Calu3 (cell line): ENCODE measurements at places on chromosomes 3 and 15. TPM values are rescaled to one million over a fixed set of nuclear protein-coding genes. Genes with fewer than 3 reads are reported as not detected.

DNA sequence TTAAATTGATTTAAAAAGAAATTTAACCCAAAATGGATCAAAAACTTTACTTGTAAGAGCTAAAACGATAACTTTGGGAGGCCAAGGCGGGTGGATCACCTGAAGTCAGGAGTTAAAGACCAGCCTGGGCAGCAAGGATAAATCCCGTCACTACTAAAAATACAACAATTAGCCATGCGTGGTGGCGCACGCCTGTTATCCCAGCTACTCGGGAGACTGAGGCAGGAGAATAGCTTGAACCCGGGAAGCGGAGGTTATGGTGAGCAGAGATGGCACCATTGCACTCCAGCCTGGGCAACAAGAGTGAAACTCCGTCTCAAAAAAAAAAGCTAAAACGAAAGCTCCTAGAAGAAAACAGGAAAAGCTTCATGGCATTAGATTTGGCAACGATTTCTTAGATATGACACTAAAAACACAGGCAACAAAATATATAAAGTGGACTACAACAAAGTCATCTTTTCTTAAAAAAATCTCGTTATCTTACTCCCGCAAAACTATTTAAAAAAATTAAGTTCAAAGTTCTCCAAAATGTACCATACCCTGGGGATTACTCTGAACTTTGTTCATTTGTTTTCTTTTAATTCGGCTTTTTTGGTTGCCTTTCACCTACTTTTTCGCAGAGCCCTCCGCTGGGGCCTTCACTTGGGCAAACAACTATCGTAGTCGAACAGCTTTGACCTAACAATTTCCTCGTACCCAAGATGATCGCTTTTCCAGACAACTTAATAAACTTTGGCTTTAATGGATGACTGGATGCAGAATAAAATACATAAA lies 2.9 kb downstream of the HDDC3 start:
- H3K4me1 ChIP-seq: peaks cover 38% of the 10 kb centered on the region
- H3K4me3 ChIP-seq: peak overlapping the region; percentile 92
- peak overlapping the region; percentile 96 for H3K27ac ChIP-seq
- peaks cover 37% of the 10 kb centered on the region for H3K36me3 ChIP-seq
- no peaks in the 10 kb centered on the region for H3K27me3 ChIP-seq
- DNase-seq: no peak

DNA sequence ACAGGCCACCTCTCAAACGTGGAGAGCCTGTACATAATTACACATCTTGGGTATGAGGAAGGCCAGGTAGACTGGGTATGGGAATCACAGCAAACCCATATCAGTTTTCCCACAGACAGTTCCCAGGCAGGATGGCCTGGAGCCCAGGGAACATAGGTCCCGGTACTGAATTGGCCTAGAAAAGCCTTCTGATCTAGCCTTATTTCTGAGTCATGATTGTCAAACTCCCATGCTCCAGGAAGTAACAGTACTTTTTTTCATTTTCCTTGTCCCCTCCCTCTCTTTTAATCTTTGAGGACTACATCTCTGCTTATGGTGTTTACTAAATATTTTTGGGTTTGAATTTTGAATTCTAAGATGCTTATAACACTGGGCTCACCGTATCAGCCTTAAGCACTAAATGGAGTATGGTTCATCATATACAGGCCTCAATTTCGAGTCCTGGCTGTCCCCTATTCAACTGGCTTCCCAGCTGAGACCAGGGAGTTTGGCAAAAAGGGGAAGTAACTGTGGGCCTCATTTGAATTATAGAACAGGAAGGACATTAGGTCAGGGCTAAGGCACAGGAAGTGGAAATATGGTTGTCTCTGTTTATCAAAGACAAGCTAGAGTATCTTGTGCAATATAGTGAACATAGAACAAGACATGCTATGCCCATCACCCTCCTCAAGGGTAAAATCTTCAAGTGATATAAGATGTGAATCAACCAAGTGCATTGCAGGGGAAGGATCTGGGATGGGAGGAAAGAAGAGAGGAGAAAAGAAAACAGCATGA lies 494.6 kb downstream of the NTRK3 start:
- H3K27me3 ChIP-seq: no peaks in the 10 kb centered on the region
- no peak overlapping the region for H3K27ac ChIP-seq
- H3K4me1 ChIP-seq: no peaks in the 10 kb centered on the region
- DNase-seq: no peak
- H3K4me3 ChIP-seq: no peak overlapping the region
- no peaks in the 10 kb centered on the region for H3K36me3 ChIP-seq

DNA sequence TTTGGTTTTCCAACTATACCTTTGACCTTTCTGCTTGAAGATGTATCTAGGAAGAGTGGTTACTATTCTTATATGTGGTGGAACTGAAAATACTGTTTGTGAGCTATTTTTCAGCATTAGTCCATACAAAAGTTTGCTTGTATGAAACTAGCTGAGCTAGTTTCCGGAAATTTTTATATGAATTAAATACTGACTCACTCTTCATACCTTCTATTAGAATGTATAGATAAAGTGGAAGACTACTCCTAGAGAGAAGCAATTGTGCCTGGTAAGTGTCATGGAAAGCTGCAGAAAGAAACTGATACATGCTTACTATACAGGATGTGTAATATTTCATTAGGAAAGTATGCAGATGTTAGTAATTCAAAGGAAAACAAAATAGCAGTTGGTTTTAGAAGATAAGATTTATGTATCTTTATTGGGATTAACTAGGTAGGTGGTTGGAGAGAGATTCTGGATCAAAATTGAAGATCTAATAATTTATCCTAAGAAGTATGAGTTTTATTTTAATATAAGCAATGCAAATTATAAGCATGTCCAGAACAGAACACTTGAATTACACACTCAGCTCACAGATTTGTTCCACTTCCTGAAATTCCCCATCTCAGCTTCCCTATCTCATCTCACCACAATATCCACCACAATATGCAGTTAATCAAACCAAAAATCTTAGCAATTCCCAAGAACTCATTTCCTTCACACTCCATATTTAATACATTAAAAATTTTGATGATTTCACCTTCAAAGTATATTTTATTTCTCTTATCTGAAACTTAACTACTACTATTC lies 82.8 kb downstream of the BCHE start:
- no peak overlapping the region for H3K4me3 ChIP-seq
- peak overlapping the region; percentile 15 for H3K27ac ChIP-seq
- H3K27me3 ChIP-seq: no peaks in the 10 kb centered on the region

GRCh38 chr3:47379411-47379899 lies 1.4 kb upstream of the PTPN23 start:
- peaks cover 47% of the 10 kb centered on the region for H3K36me3 ChIP-seq
- peaks cover 44% of the 10 kb centered on the region for H3K4me1 ChIP-seq
- H3K27me3 ChIP-seq: no peaks in the 10 kb centered on the region
- H3K4me3 ChIP-seq: peak overlapping the region; percentile 95
- peak overlapping the region; percentile 99 for H3K27ac ChIP-seq
- DNase-seq: no peak

GRCh38 chr15:48040166-48040817 lies 80.5 kb upstream of the SLC24A5 start:
- H3K27me3 ChIP-seq: no peaks in the 10 kb centered on the region
- no peaks in the 10 kb centered on the region for H3K4me1 ChIP-seq
- H3K27ac ChIP-seq: no peak overlapping the region
- no peaks in the 10 kb centered on the region for H3K36me3 ChIP-seq
- DNase-seq: no peak

GRCh38 chr3:65961733-65962132 lies 77.0 kb downstream of the MAGI1 start:
- peak overlapping the region; percentile 42 for H3K27ac ChIP-seq
- no peak overlapping the region for H3K4me3 ChIP-seq
- peaks cover 14% of the 10 kb centered on the region for H3K36me3 ChIP-seq
- peaks cover 68% of the 10 kb centered on the region for H3K4me1 ChIP-seq

- no peaks in the 10 kb centered on the region for H3K27me3 ChIP-seq
- DNase-seq: no peak
Measured at GRCh38 chr3:52596658-52597265, 60.4 kb downstream of the UQCC5 start.

GRCh38 chr3:112092496-112093179 lies 6.4 kb downstream of the C3orf52 start:
- H3K4me3 ChIP-seq: peak overlapping the region; percentile 44
- no peak for DNase-seq
- H3K4me1 ChIP-seq: peaks cover 85% of the 10 kb centered on the region

DNA sequence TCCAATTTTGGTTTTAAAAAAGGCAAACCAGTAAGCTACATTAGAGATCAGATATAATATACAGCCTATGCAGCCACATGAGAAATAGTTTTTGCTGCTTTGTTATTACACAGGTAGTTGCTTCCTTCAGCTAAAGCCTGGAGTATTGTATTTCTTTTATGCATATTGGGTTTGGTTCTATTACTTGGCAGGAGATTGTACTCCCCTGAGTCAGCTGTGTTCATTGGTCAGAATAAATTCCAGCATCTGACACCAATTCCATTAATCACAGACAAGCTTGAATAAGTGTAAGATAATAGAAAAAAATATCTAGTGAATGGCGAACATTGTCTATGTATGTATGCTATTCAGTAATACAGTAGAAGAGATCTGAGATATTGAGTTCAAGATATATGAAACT lies 26.1 kb upstream of the ZCWPW2 start:
- no peaks in the 10 kb centered on the region for H3K27me3 ChIP-seq
- H3K4me1 ChIP-seq: no peaks in the 10 kb centered on the region
- H3K36me3 ChIP-seq: peaks cover 9% of the 10 kb centered on the region
- no peak for DNase-seq
- H3K27ac ChIP-seq: no peak overlapping the region

DNA sequence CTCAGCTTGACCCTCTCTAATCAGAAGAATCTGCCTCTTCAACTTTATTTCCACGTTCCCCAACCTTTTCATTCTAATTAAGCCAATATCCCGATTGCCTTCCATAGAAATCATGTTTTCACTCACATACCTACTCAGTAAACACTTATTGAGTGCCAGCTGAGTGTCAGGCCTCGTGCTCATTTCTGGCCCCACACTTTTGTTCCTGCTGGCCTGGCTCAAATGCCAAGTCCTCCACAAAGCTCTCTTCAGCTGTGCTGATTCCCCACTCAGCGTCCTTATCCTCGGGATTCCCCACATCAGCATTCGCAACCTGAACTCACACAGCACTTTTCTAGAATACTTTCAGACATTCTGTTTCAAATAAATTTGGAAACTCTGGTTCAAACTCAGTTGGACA lies 68.9 kb downstream of the THBS1 start:
- no peak overlapping the region for H3K27ac ChIP-seq
- no peaks in the 10 kb centered on the region for H3K36me3 ChIP-seq
- no peaks in the 10 kb centered on the region for H3K27me3 ChIP-seq
- no peak overlapping the region for H3K4me3 ChIP-seq

DNA sequence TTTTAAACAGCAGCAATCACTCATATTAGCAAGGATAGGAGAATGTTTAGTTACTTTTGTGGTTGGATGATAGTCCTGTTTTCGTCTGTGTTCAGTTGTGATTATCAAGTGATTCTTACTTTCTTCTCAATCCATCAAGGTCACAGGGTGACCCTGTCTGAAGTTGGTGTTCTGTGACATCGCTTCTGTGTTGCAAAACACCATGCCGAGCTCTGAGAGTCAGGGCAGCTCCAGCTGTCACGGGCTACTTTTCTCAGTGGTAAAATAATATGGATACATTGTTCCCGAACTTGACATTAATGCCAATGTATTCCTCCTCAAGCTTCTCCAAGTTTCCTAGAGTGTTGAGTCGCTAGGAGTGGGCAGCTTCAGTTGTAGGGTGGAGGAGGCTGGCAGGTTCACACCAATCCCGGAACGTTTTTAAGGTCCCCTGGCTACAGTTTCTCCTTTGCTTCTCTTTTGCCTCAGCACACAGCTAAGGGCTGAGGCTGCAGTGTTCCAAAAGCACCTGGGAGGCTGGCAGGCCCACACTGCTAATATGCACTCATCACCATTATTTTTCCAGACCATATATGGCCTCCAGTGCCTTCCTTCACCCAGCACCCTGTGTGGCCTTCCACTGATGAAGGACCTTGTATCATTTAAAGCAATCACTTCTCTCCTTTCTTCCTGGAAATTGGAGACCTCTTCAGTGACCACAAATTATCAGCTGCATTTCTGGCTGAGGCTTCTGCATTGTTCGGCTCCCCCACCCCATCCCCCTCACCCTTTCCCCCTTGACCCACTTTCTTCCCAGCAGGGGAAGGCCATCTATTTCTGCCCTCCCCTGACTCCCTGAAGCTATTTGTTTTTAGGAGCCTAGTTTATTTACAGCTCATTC lies 25.8 kb downstream of the COLQ start:
- no peaks in the 10 kb centered on the region for H3K36me3 ChIP-seq
- no peaks in the 10 kb centered on the region for H3K4me1 ChIP-seq
- H3K27ac ChIP-seq: no peak overlapping the region
- peaks cover 30% of the 10 kb centered on the region for H3K27me3 ChIP-seq
- DNase-seq: no peak

DNA sequence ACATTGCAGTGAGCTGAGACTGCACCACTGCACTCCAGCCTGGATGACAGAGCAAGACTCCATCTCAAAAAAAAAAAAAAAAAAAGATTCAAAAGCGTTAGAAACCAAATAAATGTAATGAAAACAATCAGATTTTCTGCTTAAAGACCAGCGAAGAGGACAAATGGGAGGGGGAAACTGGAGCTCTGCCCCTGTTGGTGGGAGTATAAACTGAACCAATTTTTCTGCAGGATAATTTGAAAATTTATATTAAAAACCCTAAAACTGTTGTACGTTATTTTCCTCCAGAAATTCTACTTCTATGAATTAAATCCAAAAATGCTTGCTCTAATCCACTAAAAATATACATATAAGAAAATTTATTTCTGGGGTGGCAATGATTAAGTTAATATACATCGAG lies 25.3 kb upstream of the ZSCAN2 start:
- DNase-seq: no peak
- H3K4me3 ChIP-seq: no peak overlapping the region
- peaks cover 8% of the 10 kb centered on the region for H3K36me3 ChIP-seq
- H3K4me1 ChIP-seq: peaks cover 31% of the 10 kb centered on the region

GRCh38 chr3:13608969-13609725 lies 60.2 kb downstream of the FBLN2 start:
- no peak for DNase-seq
- H3K27ac ChIP-seq: no peak overlapping the region
- H3K36me3 ChIP-seq: no peaks in the 10 kb centered on the region

GRCh38 chr15:38075466-38075865 lies 141.0 kb downstream of the TMCO5A start:
- H3K4me3 ChIP-seq: no peak overlapping the region
- no peak overlapping the region for H3K27ac ChIP-seq
- peaks cover 6% of the 10 kb centered on the region for H3K36me3 ChIP-seq
- DNase-seq: no peak
- no peaks in the 10 kb centered on the region for H3K27me3 ChIP-seq
- no peaks in the 10 kb centered on the region for H3K4me1 ChIP-seq

Gene EPHB1
- 0.73 and 0.81 TPM in 2 replicates for total RNA-seq

Gene STARD5
- 1.4 and 1.9 TPM in 2 replicates for total RNA-seq

Gene CHDH
- total RNA-seq: 24.9 and 28.5 TPM in 2 replicates

Gene RBP2
- not detected in 2 replicates for total RNA-seq

Gene MUSTN1
- total RNA-seq: 0.66 TPM in 1 of 2 replicates, not detected in the other

Gene THAP10
- total RNA-seq: 11.8 and 13.7 TPM in 2 replicates
